Tibial nerve (tissue), 4 donors: ENCODE measurements at places on chromosomes 7 and 10. TPM values are rescaled to one million over a fixed set of nuclear protein-coding genes. Genes with fewer than 3 reads are reported as not detected.

The PLXNA4 gene
- 14.7 TPM for total RNA-seq

The TMEM225B gene
- 1.5 TPM for total RNA-seq

The TAS2R5 gene
- 9.0 TPM for total RNA-seq

DNA sequence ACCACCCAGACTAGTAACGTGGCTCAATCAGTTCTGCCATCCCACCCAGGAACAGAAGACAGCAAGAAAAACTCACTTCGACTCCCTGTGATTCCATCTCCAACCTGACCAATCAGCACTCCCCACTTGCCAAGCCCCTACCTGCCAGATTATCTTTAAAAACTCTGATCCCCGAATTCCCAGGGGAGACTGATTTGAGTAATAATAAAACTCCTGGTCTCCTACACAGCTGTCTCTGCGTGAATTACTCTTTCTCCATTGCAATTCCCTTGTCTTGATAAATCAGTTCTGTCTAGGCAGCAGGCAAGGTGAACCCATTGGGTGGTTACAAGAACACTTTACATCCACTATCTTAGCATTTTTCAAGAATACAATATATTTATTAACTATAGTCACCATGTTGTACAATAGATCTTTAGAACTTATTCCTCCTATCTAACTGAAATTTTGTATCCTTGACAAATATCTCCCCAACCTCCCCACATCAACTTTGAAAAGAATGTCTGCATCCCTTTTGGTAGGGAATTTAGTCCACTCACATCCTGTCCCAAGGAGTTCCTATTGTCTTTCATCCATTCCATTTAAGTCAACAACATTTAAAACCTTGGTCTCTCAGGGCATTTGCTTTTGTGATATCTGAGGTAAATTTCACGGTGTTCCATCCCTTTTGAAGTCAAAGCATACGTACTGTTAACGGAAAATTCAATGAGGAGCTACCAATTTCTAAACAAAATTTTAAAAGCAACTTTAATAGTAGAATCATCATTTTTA, 163.7 kb downstream of the MACC1 start:
- DNase-seq = no peak

DNA sequence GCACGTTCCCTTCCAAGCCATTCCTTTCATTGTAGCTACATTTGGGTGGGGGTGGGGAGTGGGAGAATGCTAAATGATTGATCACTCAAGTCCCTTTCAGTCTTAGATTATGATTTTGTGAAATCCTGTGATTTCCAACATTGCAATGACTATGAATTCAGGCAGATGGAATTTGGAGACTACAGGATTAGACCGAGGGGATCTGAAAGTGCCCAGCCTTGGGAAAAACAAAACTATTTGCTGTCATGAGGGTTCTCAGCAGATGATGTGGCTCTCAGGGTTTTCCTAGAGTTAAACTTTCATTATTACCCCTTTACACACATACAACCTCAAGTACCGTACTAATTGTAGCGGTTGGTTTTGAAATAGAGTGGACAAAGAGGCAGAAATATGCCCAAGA, 4.7 kb downstream of the MACROH2A2 start:
- DNase-seq = no peak

The PRRT4 gene
- total RNA-seq = 0.78 TPM

The GRID2IP gene
- not detected for total RNA-seq

- no peak for DNase-seq
These were observed 1192.5 kb downstream of the NXPH1 start for GRCh38 chr7:9625953-9626352.

GRCh38 chr7:157684157-157684908, 347.5 kb downstream of the DNAJB6 start:
- DNase-seq = no peak

- no peak for DNase-seq
These were observed 12.2 kb upstream of the CHST15 start for GRCh38 chr10:124105594-124105993.

The CDC14C gene
- total RNA-seq = not detected

DNA sequence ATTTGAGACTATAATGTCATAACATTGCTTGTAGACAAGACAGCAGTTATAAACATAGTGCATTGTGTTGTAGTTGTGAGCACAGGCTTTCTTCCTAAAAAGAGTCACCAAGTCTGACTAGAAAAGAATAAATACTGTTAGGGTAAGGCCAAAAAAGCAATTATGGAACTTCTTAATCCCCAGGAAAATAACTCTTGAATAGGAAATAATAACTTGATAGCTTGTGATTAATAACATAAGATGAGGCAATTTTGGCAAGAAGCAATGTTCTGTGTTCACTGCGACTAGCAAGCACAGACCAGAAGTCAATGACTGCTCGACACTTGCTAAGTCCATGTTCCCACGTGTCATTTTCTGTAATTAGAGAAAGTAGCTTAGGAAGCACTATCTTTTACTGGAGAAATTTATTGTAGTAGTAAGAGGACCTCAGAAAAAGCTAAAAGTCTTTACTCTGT, 97.1 kb downstream of the AGMO start:
- DNase-seq = no peak

- no peak for DNase-seq
These were observed 117.7 kb upstream of the TMEM106B start for GRCh38 chr7:12093365-12093764.

GRCh38 chr7:57201021-57201894, 69.0 kb upstream of the ZNF479 start:
- no peak for DNase-seq

DNA sequence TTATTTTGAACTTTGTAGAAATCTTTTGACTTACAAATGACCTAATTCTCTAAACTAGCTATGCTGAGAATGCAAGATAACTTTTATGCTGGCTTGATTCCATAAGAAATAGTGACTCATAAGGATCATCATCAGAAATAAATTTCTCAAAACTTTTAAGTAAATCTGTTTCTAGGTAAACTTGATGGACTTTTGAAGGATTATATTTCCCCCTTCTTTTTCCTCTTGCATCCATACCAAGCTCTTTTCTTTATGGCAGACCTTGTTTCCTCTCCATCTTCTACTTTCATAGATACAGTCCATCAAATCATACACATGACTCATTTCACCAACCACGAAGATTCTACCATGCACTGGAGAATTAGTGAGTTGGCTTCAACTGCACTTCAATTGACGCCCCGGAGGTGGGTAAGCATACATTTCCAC, 336.3 kb downstream of the KCNMA1 start:
- no peak for DNase-seq

DNA sequence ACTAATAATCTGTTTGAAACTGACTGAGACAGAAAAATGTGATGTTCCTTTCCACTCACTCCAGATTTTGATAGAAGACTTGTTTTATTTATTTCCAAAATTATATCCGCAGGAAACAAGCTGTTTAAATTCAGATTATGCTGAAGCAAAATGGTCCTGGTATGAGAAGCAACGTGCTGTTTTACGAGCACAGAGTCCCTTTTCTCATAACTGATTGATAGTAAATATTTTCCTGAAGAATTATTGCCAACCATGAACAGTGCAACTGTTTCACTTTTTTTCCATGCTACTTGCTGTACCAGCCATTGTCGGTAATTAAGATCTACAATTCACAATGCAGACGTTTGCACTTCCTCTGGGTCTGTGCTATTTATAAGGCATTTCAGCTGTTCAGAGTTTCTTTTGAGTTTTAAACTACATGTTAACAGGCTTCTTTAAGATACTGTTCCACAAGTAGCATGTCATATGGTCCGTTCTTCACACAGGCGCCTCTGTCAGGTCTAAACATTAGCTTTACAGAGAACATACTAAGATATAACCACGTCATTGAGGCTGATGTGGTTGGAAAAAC, 103.8 kb downstream of the POLL start:
- no peak for DNase-seq

GRCh38 chr10:34186745-34187144, 628.4 kb downstream of the PARD3 start:
- no peak for DNase-seq

GRCh38 chr7:42053834-42054233, 183.2 kb downstream of the GLI3 start:
- DNase-seq = no peak

DNA sequence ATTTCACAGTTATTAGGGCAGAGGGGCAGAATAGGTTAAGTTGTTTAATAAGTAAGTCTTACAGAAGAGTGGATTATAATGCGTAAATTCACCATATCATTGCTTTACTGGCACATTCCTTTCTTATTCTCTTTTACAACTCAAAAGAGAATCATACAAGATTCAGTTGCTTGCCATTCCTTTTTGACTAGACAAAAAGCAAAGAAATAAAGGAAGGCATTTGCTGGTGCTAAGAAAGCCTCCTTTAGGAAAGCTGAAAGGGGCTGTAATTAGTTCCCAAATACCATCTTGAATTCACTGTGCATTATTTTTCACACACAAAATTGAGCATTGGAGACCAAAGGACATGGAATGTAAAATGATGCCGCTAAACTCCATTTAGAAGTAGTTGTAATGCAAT, 499.3 kb downstream of the NXPH1 start:
- no peak for DNase-seq

The TAF5 gene
- total RNA-seq = 3.9 TPM

GRCh38 chr7:44188480-44189225, 586 bp downstream of the GCK start:
- no peak for DNase-seq

DNA sequence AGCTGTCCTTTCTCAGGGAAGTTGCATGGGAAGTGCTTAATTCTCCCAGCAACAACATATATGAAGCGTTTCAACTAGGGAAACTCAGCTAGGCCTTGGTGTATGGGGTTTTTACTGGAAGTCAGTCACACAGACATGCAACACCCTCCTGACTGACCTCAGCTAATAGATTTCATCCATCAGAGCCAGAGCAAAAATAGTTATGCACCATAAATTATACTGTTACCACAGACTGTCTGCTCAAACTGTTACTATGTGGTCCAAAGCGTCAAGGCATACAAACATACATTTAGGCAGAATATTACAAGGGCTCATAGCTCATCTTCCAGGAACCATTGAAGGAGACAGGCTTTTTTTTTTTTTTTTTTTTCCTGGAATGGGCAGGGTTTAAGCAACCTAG, 417.9 kb downstream of the ANKRD7 start:
- no peak for DNase-seq

The RFC2 gene
- total RNA-seq = 8.4 TPM

The ECHDC3 gene
- total RNA-seq = 48.6 TPM

The ANKRD7 gene
- not detected for total RNA-seq

The PVRIG gene
- total RNA-seq = not detected

DNA sequence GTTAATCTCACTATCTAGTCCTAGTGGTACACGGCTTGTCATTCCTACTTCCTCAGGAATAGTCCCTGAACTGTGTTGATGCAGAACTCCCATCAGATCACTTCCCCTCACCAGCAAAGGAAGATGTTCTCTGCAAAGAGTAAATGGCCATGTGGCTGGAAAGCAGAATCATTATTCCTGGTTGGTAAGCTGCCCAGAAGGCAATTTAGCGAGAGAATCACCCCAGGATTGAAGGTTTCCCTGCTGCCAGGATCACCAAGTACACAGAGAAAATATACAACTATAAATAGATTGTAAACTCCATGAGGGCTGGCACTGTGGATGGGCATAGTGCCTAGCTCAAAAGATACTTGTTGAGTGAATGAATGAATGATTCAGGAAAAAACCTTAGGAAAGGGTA, 115.0 kb downstream of the GFRA1 start:
- DNase-seq = no peak

The C7orf57 gene
- 0.60 TPM for total RNA-seq

The SLC29A3 gene
- total RNA-seq = 10.1 TPM

GRCh38 chr7:105261689-105262088, 127.0 kb downstream of the SRPK2 start:
- DNase-seq = no peak

- no peak for DNase-seq
These were observed 548.9 kb upstream of the AUTS2 start for GRCh38 chr7:69049326-69049725.

GRCh38 chr10:89470628-89471027, 56.3 kb downstream of the IFIT5 start:
- no peak for DNase-seq

The STAMBPL1 gene
- total RNA-seq = 25.8 TPM

DNA sequence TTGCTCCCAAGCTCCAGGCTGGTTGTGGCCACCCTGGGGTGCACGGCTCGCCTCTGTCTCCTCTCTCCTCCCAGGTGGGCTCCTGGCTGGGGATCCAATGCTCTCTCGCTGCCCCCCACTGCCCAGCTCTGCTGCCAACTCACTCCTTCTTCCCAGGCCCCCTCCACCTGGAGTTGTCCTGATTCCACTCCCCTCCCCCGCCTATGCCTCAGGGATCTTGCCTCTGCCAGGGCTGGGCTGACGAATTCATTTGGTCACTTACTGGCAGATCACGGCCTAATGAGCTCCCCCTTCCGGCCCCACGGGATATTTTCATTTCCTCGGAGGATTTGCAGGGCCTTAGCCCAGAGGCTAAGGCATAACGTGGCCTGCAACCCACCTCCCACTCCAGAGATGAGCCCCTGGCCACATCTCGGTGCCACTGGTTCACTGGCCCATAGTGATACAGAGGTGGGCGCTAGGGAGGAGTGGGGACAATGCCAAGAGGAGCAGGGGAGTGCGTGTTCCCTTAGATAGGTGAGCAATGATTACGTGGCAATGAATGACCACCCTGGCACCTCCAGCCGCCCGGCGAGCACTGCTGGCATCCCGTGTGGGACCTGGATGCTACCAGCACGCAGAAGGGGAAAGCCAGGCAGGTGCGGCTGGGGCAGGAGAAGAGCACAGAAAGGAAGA, 344.6 kb upstream of the SHH start:
- DNase-seq = no peak

DNA sequence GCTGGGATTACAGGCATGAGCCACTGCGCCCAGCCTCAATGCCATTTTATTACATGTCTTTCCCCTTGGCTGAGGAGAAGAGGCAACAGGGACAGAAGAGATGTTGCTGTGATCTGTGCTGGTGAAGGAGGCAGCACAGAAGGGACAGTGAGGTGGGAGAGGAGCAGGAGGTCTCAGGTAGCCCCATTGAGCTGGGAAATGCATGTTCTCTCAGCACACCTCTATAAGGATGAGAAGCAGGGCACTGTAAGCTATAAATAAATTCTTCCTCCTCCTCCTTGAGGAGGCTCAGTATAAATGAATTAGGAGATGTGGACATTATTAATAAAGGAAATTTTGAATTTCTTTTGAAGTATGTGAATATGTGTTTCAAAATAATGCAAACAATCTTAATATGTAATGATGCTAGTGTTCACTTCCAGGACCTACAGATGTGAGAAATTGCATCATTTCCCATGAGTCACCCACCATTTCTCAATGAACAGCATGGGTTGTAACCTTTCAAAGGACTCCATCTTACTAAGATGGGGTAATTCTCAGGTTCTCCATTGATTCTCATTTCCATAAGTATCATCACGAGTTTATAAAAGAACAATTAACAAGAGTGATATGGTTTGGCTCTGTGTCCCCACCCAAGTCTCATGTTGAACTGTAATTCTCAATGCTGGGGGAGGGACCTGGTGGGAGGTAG, 88.9 kb upstream of the ODAD2 start:
- DNase-seq = no peak

DNA sequence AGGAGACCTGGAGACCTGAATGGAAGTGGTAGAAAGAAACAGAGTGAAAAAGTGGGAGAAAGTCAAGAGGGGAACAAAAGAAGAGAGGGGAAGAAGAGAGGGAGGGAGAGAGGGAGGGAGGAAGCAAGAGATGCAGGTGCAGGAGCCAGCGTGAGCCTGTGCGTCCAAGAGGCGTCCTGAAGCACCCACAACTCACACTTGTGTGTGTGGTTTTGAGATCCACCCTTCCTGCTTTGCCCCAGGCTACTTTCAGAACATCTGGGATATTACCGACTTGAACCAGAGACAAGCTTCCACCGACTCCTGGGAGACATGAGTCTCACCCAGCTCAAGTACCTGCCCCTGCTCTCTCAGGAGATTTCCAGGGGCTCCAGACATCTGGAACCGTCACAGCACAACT, 9.8 kb downstream of the AFAP1L2 start:
- DNase-seq = no peak

The MEIG1 gene
- not detected for total RNA-seq

The SPDYE2B gene
- not detected for total RNA-seq

- no peak for DNase-seq
These were observed 415.6 kb downstream of the EXOC4 start for GRCh38 chr7:133668296-133669060.
